ENCODE measurements at places on chromosomes 12 and 14. TPM values are rescaled to one million over a fixed set of nuclear protein-coding genes. Genes with fewer than 3 reads are reported as not detected.

ZNF219 gene
- total RNA-seq = 9.2 TPM

E2F7 gene
- 9.6 TPM for total RNA-seq

KRT83 gene
- not detected for total RNA-seq

DNA sequence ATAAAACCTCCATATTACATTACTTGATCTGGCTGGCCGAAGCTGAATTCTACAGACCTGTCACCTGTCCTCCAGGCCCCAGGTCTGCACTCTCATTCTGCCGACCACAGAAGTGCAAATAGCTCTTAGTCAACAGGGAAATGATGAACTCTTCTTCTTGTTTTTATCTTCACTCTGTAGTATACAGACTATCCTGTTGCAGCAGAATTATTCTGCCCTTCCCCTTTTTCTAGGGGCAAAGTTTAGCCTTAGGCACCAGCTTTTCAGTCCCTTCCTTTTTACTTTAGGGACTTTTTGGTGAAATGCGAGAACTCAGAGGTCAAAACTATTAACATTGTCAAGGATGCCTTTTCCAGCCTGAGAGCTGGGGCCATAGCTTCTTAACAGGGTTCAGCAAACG is 229.6 kb upstream of the EGLN3 start:
- H3K4me1 ChIP-seq = no peaks in the 10 kb centered on the region
- no peaks in the 10 kb centered on the region for H3K36me3 ChIP-seq
- H3K4me3 ChIP-seq = no peak overlapping the region
- DNase-seq = no peak

GRCh38 chr12:104665296-104665695 is 208.5 kb downstream of the CHST11 start:
- H3K4me1 ChIP-seq = peaks cover 25% of the 10 kb centered on the region
- H3K27ac ChIP-seq = no peak overlapping the region
- H3K27me3 ChIP-seq = no peaks in the 10 kb centered on the region
- H3K36me3 ChIP-seq = peaks cover 2% of the 10 kb centered on the region

GRCh38 chr12:107396991-107397390 is 288.6 kb upstream of the PWP1 start:
- H3K27ac ChIP-seq = no peak overlapping the region
- no peak for DNase-seq
- no peaks in the 10 kb centered on the region for H3K36me3 ChIP-seq
- H3K4me1 ChIP-seq = peaks cover 34% of the 10 kb centered on the region
- no peak overlapping the region for H3K4me3 ChIP-seq
- no peaks in the 10 kb centered on the region for H3K27me3 ChIP-seq

DNA sequence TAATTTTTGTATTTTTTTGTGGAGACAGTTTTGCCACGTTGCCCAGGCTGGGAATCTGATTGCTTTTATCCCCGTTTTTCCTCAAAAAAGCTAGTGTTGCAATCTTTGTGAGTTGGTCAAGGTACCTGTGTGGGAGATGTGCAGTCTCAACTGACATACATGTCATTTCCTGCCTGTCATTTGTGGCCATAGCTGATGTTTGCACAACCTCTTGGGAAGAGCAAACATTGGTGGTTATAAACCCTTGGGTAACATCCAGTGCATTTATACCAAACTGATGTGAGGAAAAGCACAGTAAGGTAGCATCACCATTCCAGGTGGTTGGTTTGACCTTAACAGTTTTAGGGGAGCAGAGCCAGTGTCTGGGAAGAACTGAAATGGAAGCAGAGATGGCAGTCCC is 54.7 kb downstream of the ATG14 start:
- H3K27ac ChIP-seq = no peak overlapping the region
- no peaks in the 10 kb centered on the region for H3K27me3 ChIP-seq
- no peak overlapping the region for H3K4me3 ChIP-seq
- H3K36me3 ChIP-seq = peaks cover 8% of the 10 kb centered on the region
- peaks cover 27% of the 10 kb centered on the region for H3K4me1 ChIP-seq
- no peak for DNase-seq

GRCh38 chr14:34113005-34113511 is 162.2 kb upstream of the EGLN3 start:
- H3K36me3 ChIP-seq = no peaks in the 10 kb centered on the region
- H3K27me3 ChIP-seq = peaks cover 5% of the 10 kb centered on the region
- DNase-seq = no peak
- no peak overlapping the region for H3K4me3 ChIP-seq
- no peaks in the 10 kb centered on the region for H3K4me1 ChIP-seq
- H3K27ac ChIP-seq = no peak overlapping the region

DNA sequence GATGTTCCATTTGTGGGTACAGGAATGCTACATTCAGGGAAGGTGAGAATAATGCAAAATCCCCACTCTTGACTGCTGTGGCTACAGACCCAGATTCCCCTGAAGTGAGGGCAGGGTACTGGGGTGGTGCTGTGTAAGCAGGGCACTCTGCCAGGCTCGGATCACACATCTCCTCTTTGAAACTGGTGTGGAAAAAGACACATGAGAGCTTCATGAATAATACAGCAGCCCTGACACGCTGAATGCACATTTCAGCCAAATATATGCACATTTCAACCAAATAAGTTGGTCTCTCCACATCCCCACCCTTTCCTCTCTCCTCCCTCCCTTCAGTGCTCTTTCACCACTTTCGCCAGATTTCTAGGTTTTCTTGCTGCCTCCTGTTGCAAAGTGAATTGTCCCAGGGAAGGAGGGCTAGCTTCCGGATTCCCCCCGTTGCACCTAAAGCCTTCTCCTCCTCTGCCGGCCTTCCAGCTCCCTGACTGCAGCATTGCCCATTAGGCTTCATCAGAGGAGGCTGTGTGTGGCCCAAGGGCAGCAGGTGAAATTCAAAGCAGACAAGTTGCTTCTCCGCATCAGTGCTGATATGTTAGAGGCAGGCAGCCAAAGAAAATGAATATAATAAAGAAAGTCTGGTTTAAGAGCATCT is 118.2 kb upstream of the TMCC3 start:
- DNase-seq = no peak
- H3K4me1 ChIP-seq = peaks cover 9% of the 10 kb centered on the region

GRCh38 chr12:59874781-59875180 is 279.0 kb downstream of the SLC16A7 start:
- no peak overlapping the region for H3K4me3 ChIP-seq
- no peak for DNase-seq
- no peaks in the 10 kb centered on the region for H3K27me3 ChIP-seq
- H3K36me3 ChIP-seq = no peaks in the 10 kb centered on the region

DNA sequence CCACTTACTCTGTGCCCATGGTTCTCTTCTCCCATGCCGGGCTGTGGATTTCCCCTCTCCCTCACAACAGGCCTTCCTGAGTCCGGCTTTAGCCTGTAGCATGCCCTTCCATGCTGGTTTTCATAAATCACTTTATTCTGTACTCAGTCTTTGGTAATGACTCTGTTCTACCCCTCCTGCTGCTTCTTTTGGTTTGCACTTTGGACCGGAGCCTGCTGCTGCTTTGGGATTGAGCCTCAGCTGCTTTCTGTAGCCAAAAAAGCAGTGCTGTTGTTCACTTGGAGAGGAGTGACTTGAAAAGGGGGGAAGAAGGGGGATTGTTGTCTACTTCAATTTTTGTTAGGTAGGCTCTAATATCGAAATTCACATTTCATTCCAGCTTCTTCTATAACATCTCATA is 8.5 kb upstream of the SLC6A13 start:
- DNase-seq = no peak
- H3K27ac ChIP-seq = no peak overlapping the region
- no peaks in the 10 kb centered on the region for H3K27me3 ChIP-seq
- no peak overlapping the region for H3K4me3 ChIP-seq
- no peaks in the 10 kb centered on the region for H3K4me1 ChIP-seq

DNA sequence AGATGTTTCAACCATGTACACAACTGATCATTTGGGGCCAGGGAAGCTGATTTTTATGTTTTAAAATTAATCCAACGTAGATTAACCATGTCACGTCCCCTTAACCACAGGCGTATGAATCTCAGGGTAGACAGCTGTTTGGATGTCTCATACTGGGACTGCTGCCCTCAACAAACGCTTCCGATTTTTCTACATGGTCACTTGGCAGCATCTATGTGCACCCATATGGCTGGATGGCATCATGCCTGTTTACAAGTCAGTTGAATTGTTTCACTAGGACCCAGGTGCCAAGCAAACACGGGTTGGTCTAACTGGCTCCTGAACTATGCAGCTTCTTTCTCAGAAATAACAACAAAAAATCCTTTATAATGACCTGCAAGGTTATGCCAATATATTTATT is 393.8 kb downstream of the NPAS3 start:
- H3K4me1 ChIP-seq = no peaks in the 10 kb centered on the region
- no peaks in the 10 kb centered on the region for H3K27me3 ChIP-seq
- no peak for DNase-seq
- no peak overlapping the region for H3K4me3 ChIP-seq

DNA sequence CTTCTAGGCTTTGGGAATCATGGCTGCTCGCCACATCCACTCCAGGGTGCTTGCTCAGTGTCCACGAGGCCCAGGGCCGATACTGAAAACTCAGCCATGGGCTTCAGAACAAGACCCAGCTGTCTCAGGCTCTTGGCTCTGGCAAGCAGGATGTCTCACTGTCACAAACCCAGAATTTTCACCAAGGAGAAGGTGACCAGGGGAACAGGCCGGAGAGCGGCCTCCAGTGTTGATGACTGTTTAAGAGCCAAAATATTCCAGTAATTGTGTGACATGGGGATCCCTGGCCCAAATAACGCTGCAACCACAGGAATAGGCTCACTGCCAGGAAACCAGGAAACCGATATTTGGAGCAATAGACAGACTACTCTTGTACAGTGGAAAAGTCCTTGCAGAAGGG is 9.8 kb upstream of the SERPINA5 start:
- H3K4me3 ChIP-seq = no peak overlapping the region
- no peaks in the 10 kb centered on the region for H3K36me3 ChIP-seq
- H3K27ac ChIP-seq = no peak overlapping the region
- H3K4me1 ChIP-seq = no peaks in the 10 kb centered on the region
- DNase-seq = no peak

- H3K4me3 ChIP-seq = no peak overlapping the region
- DNase-seq = no peak
- peaks cover 5% of the 10 kb centered on the region for H3K4me1 ChIP-seq
- H3K27ac ChIP-seq = no peak overlapping the region
- no peaks in the 10 kb centered on the region for H3K36me3 ChIP-seq
These were observed 4.8 kb upstream of the ITPK1 start for GRCh38 chr14:93120517-93120916.

DNA sequence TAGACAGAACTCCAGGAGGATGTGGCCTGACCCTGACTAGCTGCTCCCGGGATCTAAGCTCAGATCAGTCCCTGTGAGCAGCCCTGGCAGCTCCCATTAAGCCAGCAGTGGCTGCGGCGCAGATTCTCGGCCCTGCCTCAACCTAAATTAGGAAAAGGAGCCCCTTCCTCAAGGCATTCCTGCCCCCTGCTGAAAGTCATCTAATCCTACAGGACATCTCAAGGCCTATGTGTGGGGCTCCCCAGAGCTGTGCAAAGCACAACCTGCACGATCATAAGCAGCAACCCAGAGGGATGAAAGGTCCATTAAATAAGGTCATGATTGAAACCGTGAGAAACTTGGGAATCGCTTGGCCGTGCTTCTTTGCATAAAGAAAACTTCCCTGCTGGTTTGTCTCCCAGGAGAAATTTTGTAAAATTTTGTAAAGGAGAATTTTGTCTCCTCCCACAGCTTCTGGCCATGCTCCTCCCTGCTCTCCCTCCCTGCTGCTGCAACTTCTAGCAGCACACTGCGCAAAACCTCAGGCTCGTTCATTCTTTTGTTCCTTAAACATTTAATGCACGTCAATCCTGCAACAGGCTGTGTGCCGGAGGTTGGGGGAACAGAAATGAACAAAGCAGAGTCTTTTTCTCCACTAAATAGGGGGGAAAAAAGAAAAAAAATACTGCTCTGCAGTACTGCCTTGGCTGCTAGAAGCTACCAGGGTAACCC is 96.6 kb upstream of the SLC35F4 start:
- H3K27ac ChIP-seq = no peak overlapping the region
- H3K27me3 ChIP-seq = peaks cover 14% of the 10 kb centered on the region
- DNase-seq = no peak
- no peak overlapping the region for H3K4me3 ChIP-seq
- no peaks in the 10 kb centered on the region for H3K36me3 ChIP-seq

- H3K27me3 ChIP-seq = peaks cover 16% of the 10 kb centered on the region
- no peak overlapping the region for H3K27ac ChIP-seq
- H3K36me3 ChIP-seq = no peaks in the 10 kb centered on the region
- H3K4me1 ChIP-seq = no peaks in the 10 kb centered on the region
These were observed 14.2 kb upstream of the SLC38A4 start for GRCh38 chr12:46839964-46840363.

DNA sequence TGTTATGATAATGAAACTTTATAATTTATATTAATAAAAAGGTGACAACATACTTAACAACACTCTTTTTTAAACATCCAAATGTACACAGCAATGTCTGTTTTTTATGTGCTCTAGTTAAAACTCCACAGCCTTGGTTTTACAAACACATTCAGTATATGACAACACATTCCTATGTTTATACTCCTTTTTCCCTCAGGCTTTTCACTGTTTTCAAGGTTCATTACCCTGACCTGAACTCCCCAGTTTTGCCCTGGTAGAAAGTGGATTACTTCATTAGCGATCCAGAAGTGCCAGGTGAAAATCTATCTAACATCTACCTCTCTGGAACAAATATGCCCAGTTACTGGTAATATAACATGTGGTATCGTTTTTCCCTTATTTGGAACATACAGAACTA is 340.2 kb upstream of the DDHD1 start:
- no peaks in the 10 kb centered on the region for H3K36me3 ChIP-seq
- no peak for DNase-seq
- no peaks in the 10 kb centered on the region for H3K27me3 ChIP-seq
- H3K27ac ChIP-seq = no peak overlapping the region
- no peaks in the 10 kb centered on the region for H3K4me1 ChIP-seq

- H3K27ac ChIP-seq = no peak overlapping the region
- H3K36me3 ChIP-seq = no peaks in the 10 kb centered on the region
- no peak overlapping the region for H3K4me3 ChIP-seq
- DNase-seq = no peak
- no peaks in the 10 kb centered on the region for H3K27me3 ChIP-seq
- H3K4me1 ChIP-seq = peaks cover 56% of the 10 kb centered on the region
These were observed 124.8 kb upstream of the CPM start for GRCh38 chr12:69057742-69058141.

DNA sequence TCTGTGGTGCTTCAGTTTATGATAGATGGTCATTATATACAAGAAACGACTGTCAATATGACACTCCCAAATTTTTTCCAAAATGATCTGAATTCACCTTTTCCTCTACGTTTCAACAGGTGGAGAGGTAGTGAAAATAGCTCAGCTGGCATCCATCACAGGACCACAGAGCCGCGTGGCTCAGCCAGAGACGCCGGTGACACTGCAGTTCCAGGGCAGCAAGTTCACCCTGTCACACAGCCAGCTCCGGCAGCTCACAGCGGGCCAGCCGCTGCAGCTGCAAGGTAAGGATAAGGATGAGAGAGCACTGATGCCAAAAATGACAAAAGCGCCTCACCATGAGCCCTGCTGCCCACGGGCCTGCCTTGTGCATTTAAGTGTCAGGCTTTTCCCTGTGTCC is 73.9 kb downstream of the EP400 start:
- H3K27ac ChIP-seq = no peak overlapping the region
- no peaks in the 10 kb centered on the region for H3K4me1 ChIP-seq
- DNase-seq = no peak
- H3K4me3 ChIP-seq = no peak overlapping the region
- H3K36me3 ChIP-seq = peaks cover 32% of the 10 kb centered on the region
- no peaks in the 10 kb centered on the region for H3K27me3 ChIP-seq

- no peak overlapping the region for H3K27ac ChIP-seq
- no peak overlapping the region for H3K4me3 ChIP-seq
- H3K4me1 ChIP-seq = peaks cover 4% of the 10 kb centered on the region
- no peaks in the 10 kb centered on the region for H3K27me3 ChIP-seq
These were observed 34.6 kb downstream of the XRCC3 start for GRCh38 chr14:103680491-103681231.

- H3K4me1 ChIP-seq = no peaks in the 10 kb centered on the region
- H3K36me3 ChIP-seq = no peaks in the 10 kb centered on the region
- no peak overlapping the region for H3K27ac ChIP-seq
- DNase-seq = no peak
- H3K4me3 ChIP-seq = no peak overlapping the region
- no peaks in the 10 kb centered on the region for H3K27me3 ChIP-seq
These were observed 32.4 kb downstream of the CCDC59 start for GRCh38 chr12:82325540-82326336.

Data from activated naive CD4-positive, alpha-beta T cell treated with anti-CD3 and anti-CD28 coated beads for 36 hours (primary cell).